H1 (cell line): ENCODE measurements at places on chromosomes 13 and 19.
A peak's percentile ranks its signal among the peaks of the same experiment; 100 is the strongest.

GRCh38 chr13:94399812-94400211 lies 79.7 kb downstream of the DCT start:
- H3K36me3 ChIP-seq = no peaks in the 10 kb centered on the region
- no peak overlapping the region for H3K27ac ChIP-seq
- no peak for DNase-seq
- H3K27me3 ChIP-seq = no peaks in the 10 kb centered on the region
- H3K4me1 ChIP-seq = no peaks in the 10 kb centered on the region
- no peak overlapping the region for H3K4me3 ChIP-seq

- H3K4me1 ChIP-seq = peaks cover 19% of the 10 kb centered on the region
- H3K4me3 ChIP-seq = peak overlapping the region; percentile 4; the same call in 1 of the 2 replicates
- no peak overlapping the region for H3K27ac ChIP-seq
- no peaks in the 10 kb centered on the region for H3K36me3 ChIP-seq
- no peaks in the 10 kb centered on the region for H3K27me3 ChIP-seq
Observed at GRCh38 chr13:30051531-30052060, 201.2 kb upstream of the UBL3 start.

- peaks cover 3% of the 10 kb centered on the region; the same call in 1 of the 2 replicates for H3K36me3 ChIP-seq
- peaks cover 5% of the 10 kb centered on the region; the same call in 1 of the 2 replicates for H3K4me1 ChIP-seq
- H3K27ac ChIP-seq = no peak overlapping the region
- H3K4me3 ChIP-seq = no peak overlapping the region
Observed at GRCh38 chr19:11242864-11243797, 3.7 kb downstream of the ANGPTL8 start.

DNA sequence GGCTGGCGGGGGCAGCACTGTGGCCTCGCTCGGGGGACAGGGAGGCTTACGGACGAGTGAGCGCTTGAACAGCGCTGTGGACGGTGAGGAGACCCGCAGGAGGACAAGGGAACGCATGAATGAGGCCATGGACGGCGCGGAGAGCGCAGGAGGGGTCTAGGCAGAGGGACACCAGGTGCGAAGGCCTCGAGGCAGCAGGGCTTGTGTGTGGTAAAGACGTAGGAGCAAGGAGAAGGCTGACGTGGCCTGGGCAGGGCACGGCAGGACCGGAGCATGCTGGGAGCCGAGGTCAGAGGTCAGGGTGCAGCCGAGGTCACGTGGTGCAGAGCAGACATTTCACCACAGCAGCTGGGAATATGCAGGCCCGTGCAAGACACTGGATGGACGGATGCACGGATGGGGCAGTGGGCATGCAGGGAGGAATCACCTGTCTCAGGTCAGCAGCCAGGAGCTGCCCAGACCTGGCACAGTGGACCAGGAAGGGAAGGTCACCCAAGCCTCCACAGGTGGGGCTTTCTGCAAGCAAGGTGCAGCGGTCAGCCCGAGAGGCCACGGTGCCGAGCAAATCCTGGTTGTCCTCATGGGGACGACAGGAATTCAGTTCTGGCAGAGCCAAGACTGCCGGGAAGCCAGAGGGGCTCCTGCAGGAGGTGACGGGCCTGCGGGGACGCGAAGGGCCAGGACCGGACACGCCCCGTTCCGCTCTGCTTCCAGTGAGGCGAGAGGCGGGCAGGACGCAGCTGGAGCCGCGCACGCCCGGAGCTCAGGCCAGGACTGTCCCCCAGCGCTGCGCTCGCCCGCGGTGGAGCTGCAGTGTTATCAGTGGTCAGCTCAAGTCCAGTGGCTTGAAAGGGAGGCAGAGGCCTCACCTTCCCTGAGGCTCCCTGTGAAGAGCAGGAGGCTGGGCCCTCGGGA lies 72.2 kb downstream of the RASA3 start:
- no peaks in the 10 kb centered on the region for H3K27me3 ChIP-seq
- no peaks in the 10 kb centered on the region for H3K36me3 ChIP-seq
- DNase-seq = no peak
- H3K4me3 ChIP-seq = no peak overlapping the region
- peaks cover 8% of the 10 kb centered on the region for H3K4me1 ChIP-seq

DNA sequence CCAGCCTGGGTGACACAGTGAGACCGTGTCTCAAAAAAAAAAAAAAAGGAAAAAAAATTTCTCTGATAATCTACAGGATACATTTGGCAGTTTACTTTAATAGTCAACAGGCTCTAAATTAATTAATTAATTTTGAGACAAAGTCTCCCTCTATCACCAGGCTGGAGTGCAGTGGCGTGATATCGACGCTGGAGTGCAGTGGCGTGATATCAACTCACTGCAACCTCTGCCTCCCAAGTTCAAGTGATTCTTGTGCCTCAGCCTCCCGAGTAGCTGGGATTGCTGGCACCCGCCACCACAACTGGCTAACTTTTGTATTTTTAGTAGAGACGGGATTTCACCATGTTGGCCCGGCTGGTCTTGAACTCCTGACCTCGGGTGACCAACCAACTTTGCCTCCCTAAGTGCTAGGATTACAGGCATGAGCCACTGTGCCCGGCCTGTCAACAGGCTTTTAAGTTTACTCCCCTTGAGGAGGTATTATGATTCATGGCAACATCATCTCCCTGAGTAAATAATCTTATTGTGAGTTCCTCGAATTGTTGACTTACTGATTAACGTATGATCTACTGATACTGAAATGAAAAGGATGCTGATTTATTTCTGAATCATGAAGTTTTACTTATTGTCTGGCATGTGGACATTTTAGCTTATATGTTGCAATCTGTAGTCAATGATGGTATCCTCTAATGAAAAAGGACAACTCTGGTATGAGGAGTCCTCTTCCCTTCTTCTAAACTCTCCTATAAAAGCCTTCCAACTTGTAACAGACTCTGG lies 21.3 kb upstream of the MTRF1 start:
- no peaks in the 10 kb centered on the region for H3K4me1 ChIP-seq
- DNase-seq = no peak

GRCh38 chr13:58018020-58018419 lies 386.5 kb downstream of the PCDH17 start:
- H3K27ac ChIP-seq = no peak overlapping the region
- H3K36me3 ChIP-seq = no peaks in the 10 kb centered on the region
- DNase-seq = no peak
- H3K27me3 ChIP-seq = no peaks in the 10 kb centered on the region
- no peak overlapping the region for H3K4me3 ChIP-seq

GRCh38 chr19:55088021-55088451 lies 12.4 kb downstream of the EPS8L1 start:
- peaks cover 5% of the 10 kb centered on the region; the same call in 1 of the 2 replicates for H3K36me3 ChIP-seq
- no peak overlapping the region for H3K27ac ChIP-seq
- peak overlapping the region; percentile 84; the same call in 1 of the 2 replicates for H3K4me3 ChIP-seq
- H3K4me1 ChIP-seq = peaks cover 31% of the 10 kb centered on the region
- H3K27me3 ChIP-seq = no peaks in the 10 kb centered on the region
